ENCODE measurements at places on chromosomes 1 and 21.

- DNase-seq: no peak
Observed at GRCh38 chr1:22831729-22832413, 121.2 kb downstream of the EPHB2 start.

DNA sequence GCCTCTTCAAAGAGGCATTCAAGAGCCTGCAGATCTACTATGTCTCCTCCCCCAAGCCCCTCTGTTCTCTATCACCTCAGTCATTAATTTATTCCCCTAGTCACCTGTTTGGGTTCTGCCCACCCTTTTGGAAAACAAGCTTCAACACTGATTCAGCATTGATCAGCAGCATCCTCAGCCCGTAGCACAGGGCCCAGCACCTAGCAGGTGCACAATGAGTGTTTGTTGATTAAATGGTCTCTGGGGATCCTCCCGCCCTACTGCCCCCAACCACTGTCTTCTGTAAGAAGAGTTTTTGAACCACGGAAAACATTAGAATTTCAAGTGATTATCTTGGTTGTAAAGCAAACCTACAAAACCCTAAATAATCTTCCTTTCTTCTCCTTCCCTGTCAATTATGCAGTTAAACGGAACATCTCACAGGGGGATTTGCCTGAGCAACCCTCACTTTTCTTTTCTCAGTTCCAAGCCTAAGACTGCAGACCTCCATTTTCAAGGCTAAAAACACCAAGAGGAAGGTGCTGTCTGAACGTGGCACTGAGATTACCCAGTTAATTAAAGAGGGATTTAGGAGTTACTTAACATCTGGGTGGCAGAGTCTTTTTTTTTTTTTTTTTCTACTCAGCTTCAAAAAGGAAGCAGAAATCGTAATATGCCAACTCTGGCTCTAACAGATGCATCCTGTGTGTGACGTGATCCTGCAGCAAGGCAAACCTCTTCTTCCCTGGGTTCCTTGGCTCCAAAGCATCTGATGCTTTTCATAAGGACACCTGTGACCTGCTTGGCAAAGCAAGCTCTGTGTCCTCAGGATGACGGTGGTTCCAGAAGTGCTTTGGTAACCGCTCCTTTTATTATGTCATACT lies 163.0 kb downstream of the KAZN start:
- DNase-seq: no peak

DNA sequence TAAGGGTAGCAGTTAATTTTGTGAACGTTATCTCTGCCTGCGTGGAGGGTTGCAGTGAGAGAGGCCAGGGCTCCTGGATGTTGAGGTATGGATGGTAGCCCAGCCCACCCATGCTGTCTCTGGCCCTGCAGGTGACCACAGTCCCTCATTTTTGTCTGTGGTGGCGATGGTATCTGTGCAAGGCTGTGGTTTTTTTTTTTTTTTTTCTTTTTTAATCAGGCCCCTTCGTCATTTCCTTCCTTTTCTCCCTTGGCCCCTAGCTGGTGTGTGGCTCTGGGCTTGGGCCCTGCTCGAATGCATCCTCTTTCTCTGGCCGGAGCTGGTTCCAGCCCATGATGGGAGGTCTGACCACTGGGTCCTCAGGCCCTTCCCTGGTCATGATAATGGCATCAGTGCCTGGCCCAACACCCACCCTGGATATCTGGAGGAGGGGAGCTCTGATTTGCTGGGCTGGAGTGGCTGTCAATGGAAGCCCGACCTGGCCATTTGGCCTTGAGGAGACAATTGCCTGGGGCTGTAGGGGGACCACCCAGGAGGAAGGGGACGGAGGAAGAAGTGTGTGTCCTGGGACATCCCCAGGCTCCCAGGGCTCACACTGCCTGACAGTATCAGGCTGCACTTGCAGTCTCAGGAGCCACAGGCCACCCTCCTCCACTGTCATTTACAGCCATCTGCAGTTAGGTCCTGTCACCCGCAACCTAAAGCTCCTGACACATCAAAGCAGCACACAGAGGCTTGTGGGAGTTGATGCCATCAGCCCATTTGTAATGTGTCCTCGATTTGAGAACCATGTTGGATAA lies 8.1 kb upstream of the RNF187 start:
- DNase-seq: no peak

GRCh38 chr1:167826127-167826526 lies 87.8 kb downstream of the ADCY10 start:
- DNase-seq: no peak

GRCh38 chr1:180101411-180101810 lies 53.3 kb upstream of the QSOX1 start:
- no peak for DNase-seq

- no peak for DNase-seq
Observed at GRCh38 chr1:51344602-51345299, 14.4 kb upstream of the TTC39A start.

- no peak for DNase-seq
Observed at GRCh38 chr1:248114890-248115289, 19.9 kb downstream of the OR2L13 start.

- no peak for DNase-seq
Observed at GRCh38 chr1:63663873-63664272, 70.7 kb downstream of the PGM1 start.

DNA sequence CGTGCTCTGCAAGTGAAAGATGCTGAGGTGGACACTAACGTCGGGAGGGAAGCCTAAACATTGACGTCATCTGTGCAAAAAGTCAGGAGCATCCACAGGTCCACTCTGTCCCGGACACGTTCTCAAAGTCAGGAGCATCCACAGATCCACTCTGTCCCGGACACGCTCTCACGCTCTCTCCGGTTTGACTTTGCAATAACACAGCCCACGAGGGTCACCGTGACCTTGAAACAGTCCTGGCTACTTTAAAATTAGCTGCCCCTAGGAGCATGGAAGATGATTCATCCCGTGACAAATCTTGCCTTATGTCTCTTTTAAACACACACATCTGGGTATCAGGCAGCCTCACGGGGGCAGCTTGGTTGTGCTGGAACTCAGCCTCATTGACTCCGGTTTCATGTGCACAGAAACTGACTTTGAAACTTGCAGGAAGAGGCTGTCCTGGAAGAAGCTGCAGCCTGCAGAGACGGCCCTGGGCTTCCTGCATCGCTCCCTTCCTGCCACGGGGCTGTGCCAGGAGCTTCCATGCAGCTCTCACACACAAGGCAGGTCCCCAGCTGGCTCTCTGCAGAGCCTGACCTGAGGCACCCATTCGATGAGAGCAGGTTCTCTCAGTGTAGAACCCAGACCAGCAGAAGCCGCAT lies 18.1 kb upstream of the COL18A1 start:
- DNase-seq: no peak

- no peak for DNase-seq
Observed at GRCh38 chr1:113860891-113861290, 10.6 kb downstream of the PTPN22 start.

DNA sequence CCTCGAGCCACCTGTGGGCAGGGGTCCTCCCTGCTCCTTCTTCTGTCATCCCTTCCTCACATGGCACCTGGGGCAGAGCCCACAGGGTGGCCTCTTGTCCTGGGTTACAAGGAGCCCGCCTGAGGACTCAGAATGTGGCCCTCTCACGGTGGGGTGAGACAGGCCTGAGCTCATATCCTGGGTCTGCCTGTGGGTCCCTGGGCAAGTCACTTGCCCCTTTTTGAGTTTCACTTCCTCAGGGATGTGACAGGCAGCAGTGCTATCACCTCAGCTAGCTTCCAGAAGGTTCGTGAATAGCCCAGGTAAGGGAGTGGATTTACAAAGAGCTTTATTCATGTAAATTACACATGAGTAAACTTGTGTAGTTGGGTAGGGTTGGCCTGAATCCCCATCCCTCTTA lies 33.5 kb downstream of the HTR6 start:
- DNase-seq: no peak

DNA sequence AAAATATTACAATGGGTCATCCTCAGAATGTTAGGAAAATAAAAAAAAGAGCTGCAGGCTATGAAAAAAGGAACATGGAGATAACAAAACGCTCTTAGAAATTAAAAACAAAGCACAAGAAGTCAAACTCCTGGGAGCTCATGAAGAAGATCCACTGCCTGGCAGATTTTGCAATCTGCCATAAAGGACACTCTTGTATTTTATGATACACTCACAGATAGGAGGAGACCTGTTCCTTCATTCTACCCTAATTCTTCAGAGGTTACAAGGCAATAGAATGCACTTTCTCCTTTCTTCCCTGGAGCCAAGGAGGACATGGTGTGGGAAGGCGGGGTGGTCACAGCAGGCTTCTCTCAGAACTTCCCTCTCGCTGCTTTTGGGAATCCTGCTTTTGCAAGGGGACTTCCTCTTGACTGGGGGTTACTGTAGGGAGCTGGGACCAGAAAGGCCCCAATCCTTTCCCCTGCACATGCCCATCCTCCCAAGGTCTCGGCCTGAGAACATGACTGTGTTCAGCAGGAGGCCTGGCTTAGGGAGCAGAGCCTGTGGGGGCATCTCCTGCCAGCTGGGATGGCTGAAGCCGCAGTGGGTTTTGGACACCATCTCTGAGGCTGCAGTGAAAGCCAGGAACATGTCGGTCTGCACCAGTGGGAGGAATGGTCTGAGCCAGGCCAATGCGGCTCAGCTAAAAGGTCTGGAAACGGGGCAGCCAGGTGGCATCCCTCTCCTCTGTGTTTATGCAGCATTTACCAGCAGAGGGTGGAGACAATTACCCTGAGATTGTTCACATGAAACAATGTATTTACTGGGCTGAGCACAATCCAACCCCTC lies 44.8 kb downstream of the GPR161 start:
- no peak for DNase-seq

DNA sequence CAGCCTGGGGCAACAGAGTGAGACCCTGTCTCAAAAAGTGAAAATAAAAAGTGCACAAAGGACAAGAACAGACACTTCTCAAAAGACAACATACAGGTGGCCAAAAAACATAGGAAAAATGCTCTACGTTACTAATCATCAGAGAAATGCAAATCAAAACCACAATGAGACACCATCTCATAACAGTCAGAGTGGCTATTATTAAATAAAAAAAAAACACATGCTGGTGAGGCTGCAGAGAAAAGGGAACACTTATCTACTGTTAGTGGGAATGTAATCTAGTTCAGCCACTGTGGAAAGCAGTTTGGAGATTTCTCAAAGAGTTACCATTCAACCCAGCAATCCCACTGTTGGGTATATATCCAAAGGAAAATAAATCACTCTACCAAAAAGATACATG lies 173.2 kb downstream of the SMYD3 start:
- DNase-seq: no peak

DNA sequence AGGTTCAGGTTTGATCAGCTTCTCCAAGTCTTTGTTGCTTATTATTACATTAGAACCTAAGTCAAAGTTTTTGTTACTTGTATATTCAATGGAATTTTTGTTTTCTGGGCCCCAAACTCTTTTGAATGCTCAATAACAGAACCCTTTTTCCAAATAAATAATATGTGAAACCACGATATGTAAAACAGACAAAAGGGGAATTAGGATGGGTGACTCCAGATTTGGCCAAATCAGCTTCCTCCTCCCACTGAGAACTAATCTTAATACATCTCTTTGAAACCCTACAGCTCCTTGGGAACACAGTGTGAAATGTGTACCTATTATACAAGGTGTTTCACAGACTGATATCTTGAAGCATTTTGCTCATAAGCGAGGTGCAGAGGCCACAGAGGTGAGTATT lies 67.0 kb upstream of the TNFSF18 start:
- DNase-seq: no peak

DNA sequence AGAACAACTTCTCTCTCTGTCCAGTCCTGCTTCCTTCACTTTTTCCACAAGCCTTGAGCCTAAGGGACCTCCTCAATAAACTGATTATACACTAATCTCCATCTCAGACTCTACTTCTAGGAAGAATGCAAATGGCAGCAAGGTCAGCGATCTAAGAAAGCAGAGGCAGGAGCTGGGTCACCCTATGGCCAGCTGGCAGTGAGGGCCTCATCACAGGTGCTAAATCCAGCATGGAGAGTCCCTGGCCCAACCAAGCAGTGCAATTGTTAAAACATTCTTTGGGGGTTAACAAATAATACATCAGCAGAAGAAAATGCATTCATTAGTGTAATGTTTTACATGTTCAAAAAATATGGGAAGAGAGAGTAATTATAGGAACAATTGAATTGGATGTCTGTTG lies 416.0 kb downstream of the SIPA1L2 start:
- DNase-seq: no peak

DNA sequence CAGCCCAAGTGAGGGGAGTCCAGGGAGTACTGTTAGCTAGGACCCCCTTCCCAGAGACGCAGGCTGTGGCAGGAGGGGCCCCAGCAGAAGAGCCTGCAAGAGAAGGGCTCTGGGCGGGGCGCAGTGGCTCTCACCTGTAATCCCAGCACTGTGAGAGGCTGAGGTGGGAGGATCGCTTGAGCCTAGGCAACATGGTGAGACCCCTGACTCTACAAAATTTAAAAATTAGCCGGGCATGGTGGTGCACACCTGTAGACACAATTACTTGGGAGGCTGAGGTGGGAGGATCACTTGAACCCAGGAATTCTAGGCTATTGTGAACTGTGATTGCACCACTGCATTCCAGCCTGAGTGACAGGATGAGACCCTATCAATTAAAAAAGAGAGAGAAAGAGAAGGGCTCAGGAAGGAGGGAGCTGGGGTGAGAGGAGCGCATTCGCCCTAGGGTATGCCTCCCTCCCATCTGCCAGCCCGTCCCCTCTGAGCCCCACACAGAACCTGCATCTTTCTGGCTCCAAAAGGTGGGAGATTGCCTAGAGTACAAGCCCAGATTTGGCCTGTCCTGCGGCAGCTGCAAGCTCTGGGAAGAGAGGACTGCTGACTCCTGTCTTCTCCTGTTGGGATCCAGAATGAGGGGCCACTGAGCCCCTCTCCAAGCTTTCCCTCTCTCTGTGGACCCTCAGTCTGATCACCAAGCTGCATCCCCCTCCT lies 3.6 kb downstream of the KCNQ4 start:
- DNase-seq: no peak

GRCh38 chr1:185442050-185442449 lies 125.0 kb upstream of the IVNS1ABP start:
- DNase-seq: no peak

DNA sequence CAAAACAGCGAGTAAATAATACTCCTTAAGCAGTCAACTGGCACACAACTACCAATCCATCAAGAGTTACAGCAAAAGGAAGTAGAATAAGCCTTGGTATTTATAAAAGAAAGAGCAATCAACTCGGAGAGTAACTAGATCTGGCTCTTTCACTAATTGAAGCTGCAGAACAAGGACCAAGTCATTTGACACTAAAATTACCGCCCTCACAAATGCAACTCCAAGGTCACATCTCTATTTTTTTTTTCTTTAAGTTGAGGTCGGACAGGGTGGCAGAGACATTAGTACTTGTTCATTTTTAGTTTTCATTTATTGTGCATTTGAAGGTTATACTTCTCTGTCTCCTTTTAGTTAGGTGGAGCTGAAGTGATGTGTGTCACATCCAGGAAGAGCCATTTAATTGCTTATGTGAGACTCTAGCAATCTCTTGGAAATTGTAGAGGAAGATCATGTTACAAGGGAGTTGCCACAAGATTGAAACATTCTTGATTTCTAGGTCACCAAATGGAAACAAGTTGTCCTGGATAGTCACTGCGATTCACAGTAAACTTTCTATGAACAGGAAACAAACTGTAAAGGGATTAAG lies 138.1 kb upstream of the ADAMTS5 start:
- no peak for DNase-seq

- no peak for DNase-seq
Observed at GRCh38 chr1:32724678-32725614, 22.4 kb upstream of the SYNC start.

GRCh38 chr1:244068567-244068966 lies 17.5 kb downstream of the ZBTB18 start:
- no peak for DNase-seq
